ENCODE measurements at places on chromosomes 6 and 20. TPM values are rescaled to one million over a fixed set of nuclear protein-coding genes. Genes with fewer than 3 reads are reported as not detected.

GRCh38 chr6:166436195-166437139 is 53.7 kb upstream of the MPC1 start:
- no peak overlapping the region for H3K27ac ChIP-seq
- peaks cover 1% of the 10 kb centered on the region for H3K27me3 ChIP-seq
- peaks cover 32% of the 10 kb centered on the region for H3K4me1 ChIP-seq

The FHL5 gene
- 9.6 TPM for total RNA-seq

The BCKDHB gene
- 9.8 TPM for total RNA-seq

GRCh38 chr6:6810727-6811126 is 222.2 kb downstream of the LY86 start:
- no peaks in the 10 kb centered on the region for H3K27me3 ChIP-seq
- DNase-seq: no peak
- no peaks in the 10 kb centered on the region for H3K36me3 ChIP-seq
- no peaks in the 10 kb centered on the region for H3K4me1 ChIP-seq

DNA sequence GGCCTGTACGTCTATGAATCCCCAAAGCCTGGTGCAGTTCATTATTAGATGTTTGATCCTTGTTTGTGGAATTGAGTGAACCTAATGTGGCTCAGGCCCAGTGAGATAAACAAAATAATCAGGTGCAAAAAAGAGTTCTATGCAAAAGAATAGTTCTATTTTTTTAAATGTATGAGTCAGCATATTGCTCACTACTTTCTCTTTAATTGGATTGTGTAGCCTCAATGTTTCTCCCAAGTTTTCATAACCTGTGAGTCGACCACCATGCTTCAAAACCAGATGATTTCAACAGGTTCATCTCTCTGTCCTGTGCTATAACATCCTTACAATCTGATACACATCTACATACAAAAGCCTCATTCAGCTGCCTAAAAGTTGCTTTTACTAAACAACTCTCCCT is 116.5 kb upstream of the HDAC2 start:
- no peak overlapping the region for H3K27ac ChIP-seq
- H3K27me3 ChIP-seq: no peaks in the 10 kb centered on the region
- H3K4me1 ChIP-seq: no peaks in the 10 kb centered on the region
- no peak for DNase-seq
- H3K4me3 ChIP-seq: no peak overlapping the region

The BTNL2 gene
- not detected for total RNA-seq

The MDFI gene
- 0.47 TPM for total RNA-seq

The SLC32A1 gene
- not detected for total RNA-seq

The AKIRIN2 gene
- 69.2 TPM for total RNA-seq

The SLC13A3 gene
- total RNA-seq: 0.67 TPM

DNA sequence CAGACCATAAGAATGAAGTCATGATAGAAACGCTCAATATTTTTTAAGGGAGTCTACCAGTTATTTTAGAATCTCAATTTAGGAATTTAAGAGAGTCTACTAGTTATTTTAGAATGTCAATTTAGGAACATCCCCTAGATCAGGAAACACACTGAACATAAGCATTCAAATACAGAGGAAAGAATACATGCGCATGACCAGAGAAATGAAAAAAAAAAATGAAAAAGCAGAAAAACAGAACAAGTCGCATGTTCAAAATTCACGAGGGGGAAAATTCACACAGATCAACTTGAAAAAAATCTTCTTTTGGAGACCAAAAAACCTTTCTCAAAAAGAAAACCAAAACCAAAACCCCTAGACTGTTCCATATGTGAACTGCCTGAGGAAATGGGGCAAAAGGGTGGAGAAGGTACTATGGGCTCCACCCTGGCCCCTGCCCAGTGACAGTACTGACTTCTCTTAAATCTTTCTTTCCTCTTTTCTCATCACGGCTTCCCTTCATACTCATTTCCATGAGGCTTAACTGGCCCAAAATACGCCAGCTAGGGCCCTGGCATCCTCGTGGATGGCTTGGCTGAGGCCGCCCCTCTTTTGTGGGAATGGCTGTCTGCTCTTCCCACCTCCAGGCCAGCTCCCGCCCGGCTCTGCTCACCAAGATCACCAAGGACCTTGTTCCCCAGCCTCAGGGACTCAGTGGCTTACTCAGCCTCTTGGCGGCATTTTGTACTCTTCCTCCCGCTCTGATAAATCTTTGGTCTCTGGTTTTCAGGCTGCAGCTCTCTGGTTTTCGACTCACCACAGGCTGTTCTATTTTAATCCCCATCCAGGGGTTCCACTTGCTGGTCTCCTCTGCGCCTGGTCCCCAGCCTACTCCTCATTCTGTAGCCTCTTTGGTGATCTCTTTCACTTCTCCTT is 11.2 kb downstream of the ZBTB2 start:
- H3K27ac ChIP-seq: peak overlapping the region; percentile 21
- no peak for DNase-seq
- no peaks in the 10 kb centered on the region for H3K27me3 ChIP-seq
- H3K4me1 ChIP-seq: peaks cover 44% of the 10 kb centered on the region

- no peaks in the 10 kb centered on the region for H3K27me3 ChIP-seq
- H3K4me1 ChIP-seq: no peaks in the 10 kb centered on the region
- DNase-seq: no peak
Observed at GRCh38 chr6:56346958-56347357, 99.6 kb upstream of the COL21A1 start.

- H3K27ac ChIP-seq: no peak overlapping the region
- peaks cover 16% of the 10 kb centered on the region for H3K4me1 ChIP-seq
- no peak for DNase-seq
- no peaks in the 10 kb centered on the region for H3K27me3 ChIP-seq
Observed at GRCh38 chr6:35292494-35292893, 5.1 kb upstream of the DEF6 start.

The ESR1 gene
- 6.4 TPM for total RNA-seq

The SDC4 gene
- total RNA-seq: 56.0 TPM

DNA sequence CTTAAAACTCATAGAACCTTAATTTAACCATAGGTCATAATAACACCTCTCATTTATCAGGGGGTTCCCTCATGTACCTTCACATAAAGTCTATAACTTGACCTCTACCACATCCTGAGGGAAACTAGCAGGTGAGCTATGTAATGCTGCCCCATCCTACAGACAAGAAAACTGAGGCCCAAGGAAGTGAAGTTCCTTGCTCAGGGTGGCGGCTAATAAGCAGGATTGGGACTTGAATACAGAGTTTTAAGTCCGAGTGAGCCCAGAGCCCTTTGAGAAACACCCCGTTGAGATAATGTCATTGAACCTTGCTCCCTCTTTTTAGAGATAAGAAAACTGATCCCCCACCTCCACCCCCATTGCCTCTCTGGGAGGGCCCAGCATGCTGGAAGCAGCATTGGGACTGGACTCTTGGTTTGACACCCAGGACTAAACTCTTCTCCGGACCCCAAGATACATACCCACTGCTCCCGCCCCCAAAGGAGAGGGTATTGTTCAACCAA is 429 bp downstream of the BNIP5 start:
- H3K4me1 ChIP-seq: peaks cover 7% of the 10 kb centered on the region
- peaks cover 65% of the 10 kb centered on the region for H3K27me3 ChIP-seq
- H3K4me3 ChIP-seq: no peak overlapping the region

The PDE7B gene
- 3.4 TPM for total RNA-seq

The ZC3H12D gene
- total RNA-seq: 21.1 TPM

The GHRH gene
- not detected for total RNA-seq
